ENCODE measurements at places on chromosomes 13 and 19.

DNA sequence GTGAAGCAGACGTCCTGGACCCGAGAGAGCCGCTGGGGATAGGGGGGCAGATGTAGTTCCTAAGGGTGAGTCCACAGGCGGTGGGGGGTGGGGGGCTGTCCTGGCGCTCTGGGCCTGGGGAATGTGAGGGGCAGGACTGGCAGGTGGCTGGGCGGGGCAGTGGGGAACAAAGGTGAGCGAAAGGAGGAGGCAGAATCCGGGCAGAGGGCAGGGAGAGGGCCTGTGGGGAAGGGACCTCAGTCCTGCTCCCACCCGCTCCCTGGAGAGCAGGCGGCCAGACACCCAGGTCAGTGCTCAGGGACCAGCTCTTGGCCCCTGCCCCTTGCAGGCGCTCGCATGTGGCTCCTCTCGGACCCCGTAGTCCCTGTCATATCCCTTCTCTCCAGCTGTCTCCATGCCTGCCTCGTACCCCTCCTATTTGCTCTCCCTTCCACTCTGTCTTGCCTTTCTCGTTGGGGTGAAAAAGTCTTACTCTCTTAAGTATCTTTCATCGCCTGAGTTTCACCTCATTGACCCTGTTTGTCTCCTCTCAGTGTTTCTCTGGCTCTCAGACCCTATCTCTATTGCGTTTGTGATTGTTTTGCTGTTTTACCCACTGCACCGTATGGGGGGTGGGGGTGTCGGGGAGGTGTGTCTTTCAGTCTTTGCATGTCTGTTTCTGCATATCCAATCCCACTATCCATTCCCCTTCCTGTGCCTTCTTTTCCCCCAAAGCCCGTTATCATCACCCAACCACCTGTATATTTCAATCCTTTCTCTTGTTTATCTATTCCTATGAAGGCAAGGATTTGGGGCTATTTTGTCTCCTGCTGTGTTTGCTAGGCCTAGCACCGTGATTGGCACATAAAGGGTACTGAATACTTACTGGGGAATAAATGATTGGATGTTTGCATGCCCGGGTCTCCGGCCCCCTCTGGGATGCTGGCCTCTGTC is 5.8 kb downstream of the SPHK2 start:
- no peak for DNase-seq

GRCh38 chr13:65417953-65418352 is 1812.2 kb downstream of the PCDH9 start:
- peak; percentile 2 for DNase-seq

- DNase-seq: no peak
Measured at GRCh38 chr19:48617146-48617937, 1.6 kb downstream of the RPL18 start.

GRCh38 chr13:50608370-50608769 is 235.1 kb downstream of the DLEU7 start:
- no peak for DNase-seq

GRCh38 chr13:35179494-35179893 is 237.4 kb downstream of the NBEA start:
- peak; percentile 45 for DNase-seq
